AG04450 (cell line): ENCODE measurements at places on chromosomes 12 and 14.

DNA sequence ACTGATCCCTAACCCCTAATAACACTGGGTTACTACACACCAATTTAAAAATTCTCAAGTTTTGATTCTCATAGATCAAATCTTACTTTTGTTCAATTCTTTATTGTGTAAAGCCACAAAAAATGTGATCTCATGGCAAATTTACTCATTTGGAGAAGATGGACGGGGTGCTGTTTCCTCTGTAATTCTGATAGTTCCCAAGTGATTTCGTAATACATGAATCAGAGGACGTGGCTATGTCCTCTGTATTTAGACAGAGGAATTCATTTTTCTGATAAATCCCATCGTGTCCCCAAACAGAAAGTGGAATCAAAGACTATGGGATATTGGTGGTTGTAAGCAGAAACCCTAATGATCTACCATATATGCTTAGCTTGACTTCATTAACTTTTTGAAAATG, 76.6 kb upstream of the GNG2 start:
- no peak for DNase-seq

DNA sequence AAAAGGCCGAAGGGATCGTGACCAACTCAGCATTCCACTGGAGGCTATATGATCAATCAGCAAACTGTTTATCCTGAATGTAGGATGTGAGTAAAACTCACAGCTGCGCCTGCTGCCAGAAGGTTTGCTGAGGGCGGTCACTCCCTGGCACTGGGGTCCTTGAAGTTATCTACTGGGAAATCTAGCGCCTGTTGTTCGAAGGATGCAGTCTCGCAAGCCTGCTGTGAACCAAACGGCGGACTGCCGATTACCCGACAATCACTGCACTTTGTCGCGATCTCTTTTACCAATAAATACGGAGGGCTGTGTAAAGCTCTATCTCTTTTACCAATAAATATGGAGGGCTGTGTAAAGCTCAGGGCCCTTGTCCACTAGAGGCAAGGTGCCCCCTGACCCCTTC, 12.9 kb downstream of the DDX51 start:
- DNase-seq = no peak

DNA sequence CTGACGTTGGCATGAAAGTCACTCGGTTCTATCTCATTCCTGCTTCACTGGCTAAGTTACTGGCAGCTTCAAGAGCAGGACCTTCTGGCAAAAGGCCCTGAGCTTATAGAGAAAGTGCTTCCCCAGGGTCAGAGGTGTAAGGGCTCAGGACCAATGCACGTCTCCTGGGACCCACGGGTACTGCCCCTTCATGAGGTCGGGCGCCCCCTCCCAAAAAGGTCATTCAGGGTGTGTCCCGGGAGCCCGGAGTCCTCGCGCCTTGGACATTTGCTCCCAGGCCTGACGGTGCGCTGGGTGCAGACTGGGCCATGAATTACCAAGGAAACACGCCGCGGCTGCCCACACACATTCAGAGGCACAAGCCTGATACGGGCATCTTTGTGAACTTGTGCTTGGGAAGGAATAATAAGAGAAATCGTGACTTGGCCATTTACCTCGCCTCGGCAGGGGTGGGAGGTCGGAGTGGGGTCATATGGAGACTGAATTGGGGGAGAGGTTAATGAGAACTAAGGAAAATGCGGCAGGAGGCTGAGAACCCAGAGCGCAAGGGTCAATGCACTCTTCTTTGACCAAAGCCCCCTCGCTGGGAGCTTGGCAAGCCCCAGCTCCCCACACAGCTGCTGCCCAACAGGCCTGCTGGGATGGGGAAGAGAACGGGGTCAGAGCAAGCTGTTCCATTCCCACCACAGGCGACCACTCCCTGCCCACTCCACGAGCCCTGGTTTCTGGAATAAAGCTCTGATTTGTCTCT, 15.7 kb upstream of the SLC6A12 start:
- DNase-seq = no peak

DNA sequence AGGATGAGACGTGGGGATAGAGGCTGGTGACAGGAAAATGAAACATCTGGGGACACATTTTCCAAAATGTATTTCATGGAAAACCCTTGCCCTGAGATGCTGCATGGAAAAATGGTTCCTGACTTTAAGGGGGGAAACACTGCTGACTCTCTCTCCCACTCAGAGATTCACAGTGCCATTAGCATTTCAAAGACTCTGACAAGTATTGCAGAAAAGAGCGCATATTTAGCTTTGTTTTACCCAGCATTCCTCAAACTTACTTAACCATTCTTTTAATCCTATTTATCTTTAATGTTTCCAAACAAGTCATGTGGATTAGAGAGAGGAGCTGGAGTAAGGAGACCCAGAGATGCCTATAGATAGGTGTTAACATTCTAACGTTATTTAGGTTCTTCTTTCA, 141.8 kb upstream of the DYRK2 start:
- no peak for DNase-seq

- DNase-seq = no peak
Measured at GRCh38 chr14:104390221-104390931, 189.2 kb upstream of the C14orf180 start.

DNA sequence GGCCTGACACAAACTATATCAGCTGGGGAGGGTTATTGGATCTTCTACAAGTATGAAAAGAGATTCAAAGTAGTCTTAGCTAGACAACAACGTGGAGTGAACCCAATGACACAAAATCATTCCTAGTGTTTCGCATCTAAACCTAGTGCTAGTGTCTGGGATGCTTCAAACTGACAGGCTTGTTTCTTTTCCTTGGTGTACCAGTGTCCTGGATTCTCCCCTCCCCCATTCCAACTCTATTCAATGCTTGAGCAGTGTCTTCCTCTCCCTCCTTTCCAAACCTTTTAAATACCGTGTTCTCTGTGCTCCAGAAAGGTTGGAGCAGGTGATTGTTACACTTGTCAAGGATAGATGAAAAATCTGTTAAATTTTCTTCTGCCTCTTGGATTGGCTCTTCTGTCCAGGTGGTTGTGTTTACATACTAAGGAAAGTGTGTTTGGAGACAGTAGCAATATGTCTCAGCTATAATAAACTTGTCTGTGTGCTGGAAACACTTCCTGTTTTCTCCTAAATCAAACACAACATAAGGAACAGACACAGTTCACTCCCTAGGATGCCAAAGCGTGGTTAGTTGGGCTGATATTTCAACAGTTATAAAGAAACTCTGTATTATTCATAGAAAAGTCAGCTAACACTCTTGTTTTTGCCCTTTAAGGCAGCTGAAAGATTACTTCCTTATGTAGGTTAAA, 14.4 kb upstream of the GUCY2C start:
- DNase-seq = no peak

GRCh38 chr12:16599081-16599480, 6.9 kb downstream of the LMO3 start:
- DNase-seq = no peak

DNA sequence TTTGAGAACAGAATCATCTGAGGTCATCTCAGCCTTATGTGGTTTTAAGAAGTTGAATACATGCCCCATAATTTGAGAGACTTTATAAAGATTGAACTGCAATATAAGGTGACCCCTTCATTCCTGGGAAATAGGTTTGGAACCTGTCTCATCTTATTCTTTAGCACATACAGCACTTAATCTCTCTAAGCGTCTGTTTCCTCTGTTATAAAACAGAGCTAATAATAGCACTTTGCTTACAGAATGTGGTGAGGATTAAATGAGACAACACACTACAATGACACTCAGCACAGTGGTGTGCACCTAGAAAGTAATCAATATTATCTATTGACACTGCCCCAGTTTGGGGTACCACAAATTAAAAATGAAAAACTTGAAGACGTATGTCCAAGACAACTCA, 102.1 kb downstream of the DUSP6 start:
- DNase-seq = no peak

DNA sequence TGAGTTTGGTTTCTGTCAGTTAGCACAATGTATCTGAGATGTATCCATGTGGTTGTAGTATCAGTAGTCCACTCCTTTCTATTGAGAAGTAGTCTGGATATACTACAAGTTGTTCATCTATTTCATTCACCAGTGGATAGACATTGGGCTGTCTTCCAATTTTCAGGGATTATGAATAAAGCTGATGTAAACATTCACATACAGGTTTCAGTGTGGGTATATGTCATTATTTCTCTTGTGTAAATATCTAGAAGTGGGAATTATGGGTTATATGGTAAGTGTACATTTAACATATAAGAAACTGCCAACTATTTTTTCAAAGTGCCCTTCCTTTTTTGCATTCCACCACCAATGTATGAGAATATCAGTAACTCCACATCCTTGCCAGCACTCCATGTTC, 35.9 kb downstream of the PHLDA1 start:
- DNase-seq = no peak

- peak; percentile 86 for DNase-seq
Measured at GRCh38 chr12:124512667-124513296, 54.6 kb downstream of the NCOR2 start.

DNA sequence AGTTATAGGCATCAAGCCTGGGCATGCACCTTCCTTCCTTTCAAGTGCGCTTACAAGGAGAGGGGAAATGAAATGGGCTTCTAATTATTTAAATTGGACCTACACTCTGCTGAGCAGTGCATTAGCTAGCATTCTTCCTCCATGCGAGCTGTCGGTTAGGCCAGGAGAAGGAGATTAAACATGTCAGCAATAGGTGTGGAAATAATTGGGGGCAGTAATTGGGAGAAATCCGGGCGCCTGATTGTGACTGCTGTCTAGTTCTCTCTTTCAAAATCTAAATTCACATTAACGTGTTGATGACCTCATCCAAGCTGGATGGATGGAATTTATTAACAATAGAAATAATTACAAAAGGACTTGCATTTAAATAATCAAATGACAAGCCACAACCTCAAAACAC, 86.2 kb upstream of the SEL1L start:
- DNase-seq = no peak

DNA sequence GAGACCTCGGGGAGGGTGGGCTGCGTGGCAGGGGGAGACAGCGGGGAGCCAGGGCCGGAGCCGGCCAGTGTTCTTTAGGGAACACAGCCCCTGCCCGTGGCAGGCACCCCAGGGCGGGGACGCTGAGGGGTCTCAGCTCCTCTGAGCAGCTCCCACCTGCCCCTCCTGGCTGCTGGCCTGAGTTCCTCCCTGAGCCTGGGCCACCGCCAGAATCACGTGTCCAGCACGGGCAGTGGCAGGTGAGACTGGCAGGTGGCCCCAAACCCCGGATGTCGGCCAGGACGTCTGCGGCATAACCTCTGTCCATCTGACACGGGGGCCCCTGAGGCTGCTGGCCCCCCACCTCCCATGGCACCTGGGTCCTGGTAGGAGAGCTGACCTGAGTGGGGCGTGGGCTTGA, 25.1 kb downstream of the NOC4L start:
- DNase-seq = no peak

DNA sequence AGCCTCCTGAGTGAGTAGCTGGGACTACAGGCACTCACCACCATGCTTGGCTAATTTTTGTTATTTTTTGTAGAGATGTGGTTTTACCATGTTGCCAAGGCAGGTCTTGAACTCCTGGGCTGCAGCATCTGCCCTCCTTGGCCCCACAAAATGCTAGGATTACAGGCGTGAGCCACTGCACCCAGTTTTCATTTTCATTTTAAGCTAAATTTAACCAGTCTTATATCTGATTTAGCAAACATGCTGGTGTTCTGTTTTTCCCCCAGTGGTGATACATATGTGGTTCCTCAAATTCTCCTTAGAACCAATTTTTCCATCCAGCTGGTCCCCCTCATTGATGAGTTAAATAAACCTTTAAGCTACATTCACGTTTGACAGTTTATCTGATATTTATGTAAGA, 43.8 kb upstream of the BICD1 start:
- no peak for DNase-seq

GRCh38 chr14:100407376-100408102, 84.4 kb downstream of the SLC25A47 start:
- no peak for DNase-seq

GRCh38 chr12:96824074-96824837, 82.8 kb upstream of the NEDD1 start:
- no peak for DNase-seq

GRCh38 chr12:122836027-122836921, 1.0 kb downstream of the HIP1R start:
- no peak for DNase-seq

DNA sequence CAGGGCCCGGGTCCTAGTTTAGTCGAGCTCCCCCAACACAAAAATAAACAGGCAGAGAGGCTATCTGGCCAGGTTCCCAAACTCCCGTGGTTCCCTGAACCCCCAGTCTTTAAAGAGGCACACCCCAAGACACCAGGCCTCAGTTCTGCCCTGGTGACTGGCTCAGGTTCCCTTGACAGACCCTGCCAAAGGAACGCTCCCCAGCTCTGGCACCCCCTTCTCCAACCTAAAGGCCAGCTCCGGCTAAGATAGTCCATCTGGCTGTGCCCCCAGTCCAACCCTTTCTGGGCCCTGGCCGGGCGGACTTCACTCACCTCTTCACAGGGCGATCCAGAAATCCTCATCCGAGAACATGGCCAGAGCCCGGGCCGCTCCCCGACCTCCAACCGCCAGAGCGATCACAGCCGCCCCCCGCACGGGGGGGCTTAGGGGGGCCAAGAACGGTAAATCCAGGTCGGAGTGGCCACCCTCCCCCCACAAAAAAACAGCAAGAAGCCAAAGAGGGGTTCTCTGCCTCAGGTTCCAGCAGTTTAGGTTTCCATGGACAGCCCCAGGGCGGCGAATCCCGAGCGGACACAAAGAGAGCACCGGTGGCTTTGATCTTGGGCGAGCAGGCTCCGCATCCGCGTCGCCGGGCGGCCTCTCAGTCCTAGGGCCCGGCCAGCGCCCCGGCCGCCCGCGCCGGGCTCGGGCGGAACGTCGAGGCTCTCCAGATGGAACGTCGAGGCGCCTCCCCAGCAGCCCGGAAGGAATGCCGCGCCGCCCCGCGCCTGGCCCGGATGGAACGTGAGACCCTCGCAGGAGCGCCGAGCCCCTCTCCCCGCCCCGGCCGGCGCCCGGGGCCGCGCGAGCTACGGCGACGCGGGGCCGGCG, 1.1 kb downstream of the KMT2D start:
- no peak for DNase-seq

DNA sequence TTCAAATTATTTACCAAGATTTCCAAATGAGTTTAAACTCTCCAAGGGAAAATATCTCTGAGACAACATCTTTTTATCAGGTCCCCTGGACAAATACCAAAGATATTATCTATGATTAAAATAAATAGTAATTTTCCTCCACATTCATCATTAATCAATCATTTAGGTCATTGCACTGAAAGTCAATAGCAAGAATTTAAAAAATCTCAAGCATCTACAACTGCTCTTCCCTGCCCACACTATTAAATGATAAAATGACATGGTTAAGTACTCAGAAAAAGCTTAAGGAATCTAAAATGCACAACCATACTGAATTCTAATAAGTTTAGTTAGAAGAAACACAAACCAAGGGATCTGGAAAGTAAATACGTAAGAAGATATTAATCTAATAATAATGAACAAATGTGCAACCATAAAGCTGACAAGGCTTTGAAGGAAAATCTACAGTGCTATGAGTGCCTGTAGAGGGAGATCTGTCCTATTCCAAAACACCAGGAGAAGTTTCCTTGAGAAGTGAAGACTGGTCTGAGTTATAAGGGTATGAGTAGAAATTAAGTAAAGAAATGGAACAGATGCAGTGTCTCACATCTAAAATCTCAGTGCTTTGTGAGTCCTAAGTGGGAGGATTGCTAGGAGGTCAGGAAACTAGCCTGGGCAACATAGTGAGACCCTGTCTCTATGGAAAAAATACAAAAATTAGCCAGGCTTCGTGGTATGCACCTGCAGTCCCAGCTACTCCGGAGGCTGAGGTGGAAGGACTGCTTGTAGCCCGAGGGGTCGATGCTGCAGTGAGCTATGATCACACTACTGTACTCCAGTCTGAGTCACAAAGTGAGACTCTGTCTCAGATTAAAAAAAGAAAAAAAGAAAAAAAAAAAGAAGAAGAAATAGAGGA, 19.2 kb downstream of the INTS13 start:
- DNase-seq = no peak
